ENCODE measurements at places on chromosomes 5 and 9.

- DNase-seq: no peak
Observed at GRCh38 chr9:106929471-106930177, 66.7 kb downstream of the ZNF462 start.

DNA sequence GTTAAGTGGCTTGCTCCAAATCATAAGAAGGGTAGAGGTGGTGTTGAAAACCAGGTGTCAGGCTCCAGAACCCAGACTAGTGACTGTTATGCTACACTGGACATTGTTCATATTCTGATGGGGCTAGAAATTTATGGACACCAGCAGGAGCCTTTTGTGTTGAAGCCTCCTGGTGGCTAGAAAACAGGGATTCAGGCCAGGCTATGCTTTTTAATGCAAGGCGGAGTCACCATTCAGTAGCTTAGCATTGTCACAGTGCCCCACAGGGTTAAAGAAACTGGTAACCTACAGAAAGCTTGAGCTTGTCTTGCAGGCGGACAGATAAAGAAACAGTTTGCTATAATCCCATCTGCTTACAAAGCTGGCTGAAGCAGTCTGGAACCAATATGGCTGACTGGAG lies 23.0 kb upstream of the GOLM1 start:
- DNase-seq: peak; percentile 4

GRCh38 chr9:33114746-33115145 lies 38.3 kb upstream of the SMU1 start:
- no peak for DNase-seq

DNA sequence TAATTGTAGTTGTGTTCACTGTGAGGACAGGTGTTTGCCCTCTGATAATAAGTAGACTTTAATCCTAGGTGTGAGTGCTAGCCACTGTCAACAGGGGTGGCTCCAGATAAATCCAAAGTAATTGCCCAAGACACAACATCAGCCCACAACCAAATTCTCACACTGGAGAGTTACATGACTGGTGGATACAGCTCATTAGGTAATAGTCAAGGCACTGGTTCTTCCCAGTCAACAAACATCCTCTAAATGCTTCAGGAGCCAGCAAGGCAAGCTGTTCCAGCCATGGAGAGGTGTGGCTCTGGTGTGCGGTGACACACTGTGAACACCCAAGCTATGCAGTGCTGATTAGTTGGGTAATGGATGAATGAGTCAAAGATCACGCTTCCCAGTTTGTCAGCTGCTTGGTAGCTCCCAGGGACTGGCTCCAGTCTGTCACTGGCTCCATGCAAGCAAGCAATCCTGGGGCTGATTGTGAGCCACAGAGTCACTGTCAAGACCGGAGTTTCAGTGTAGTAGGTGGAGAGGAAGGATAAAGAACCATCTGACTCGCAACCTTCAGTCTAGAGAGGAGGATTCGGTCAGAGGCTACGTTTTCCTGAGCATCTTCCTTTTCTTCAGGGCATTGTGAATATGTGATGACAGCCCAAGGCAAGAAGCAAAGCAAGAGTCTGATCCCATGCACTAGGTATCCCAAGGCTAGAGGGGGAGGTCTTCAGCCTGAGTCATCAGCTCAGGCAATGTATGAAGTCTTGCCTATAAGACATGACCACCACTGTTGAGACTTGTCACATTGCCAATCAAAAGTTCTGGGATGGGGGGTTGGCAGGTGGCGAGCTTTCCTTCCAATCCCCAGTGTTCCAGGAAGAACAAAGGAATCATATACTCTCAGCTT lies 63.1 kb downstream of the UGCG start:
- no peak for DNase-seq

GRCh38 chr5:173789031-173789920 lies 98.9 kb upstream of the CPEB4 start:
- no peak for DNase-seq

DNA sequence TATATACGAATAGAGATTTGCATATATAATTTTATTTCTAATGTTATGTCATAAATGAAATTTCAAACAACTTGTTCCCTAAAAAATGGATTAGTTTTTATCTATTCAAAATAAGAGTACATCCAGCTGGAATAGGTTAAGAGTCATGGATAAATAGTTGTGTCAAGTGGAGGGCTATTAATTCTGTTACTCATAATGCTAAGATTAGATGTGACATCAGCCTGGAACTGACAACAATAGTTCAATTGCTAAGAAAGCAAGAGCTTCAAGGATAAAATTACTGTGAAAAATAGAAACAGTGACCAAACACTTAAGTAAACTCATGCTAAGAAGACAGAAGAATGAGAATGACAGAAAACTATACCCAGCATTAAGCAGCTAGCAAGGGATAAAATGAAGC lies 92.2 kb upstream of the CDH9 start:
- DNase-seq: no peak
